ENCODE measurements at places on chromosomes 16 and 17. TPM values are rescaled to one million over a fixed set of nuclear protein-coding genes. Genes with fewer than 3 reads are reported as not detected.

DNA sequence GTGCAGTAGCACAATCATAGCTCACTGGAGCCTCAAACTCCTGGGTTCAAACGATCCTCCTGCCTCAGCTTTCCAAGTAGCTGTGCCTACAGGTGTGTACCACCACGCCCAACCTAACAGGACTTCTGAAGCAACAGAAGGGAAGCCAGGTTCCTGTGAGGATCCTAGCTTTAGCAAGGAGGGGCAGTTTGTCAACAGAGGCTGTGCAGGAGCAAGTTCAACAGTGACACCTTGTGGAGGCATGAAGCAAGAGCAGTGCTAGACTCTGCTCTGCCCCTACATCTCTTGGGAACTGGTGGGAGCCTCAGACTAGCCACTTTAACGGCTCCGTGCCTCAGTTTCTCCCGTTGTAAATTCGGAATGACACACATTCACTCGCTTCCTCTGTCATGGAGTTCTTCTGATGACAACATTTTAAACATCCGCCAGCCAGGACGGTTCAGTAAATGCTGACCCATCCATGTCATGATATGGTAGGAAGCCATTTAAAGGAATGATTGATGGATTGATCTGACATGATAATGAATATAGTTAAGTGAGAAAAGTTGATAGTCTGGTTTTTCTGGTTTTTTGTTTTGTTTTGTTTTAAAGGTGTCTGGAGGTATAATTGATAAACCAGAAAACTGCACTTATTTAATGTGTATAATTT, 218.7 kb downstream of the MRTFB start:
- no peak for DNase-seq

The TAOK1 gene
- total RNA-seq: 45.1 TPM

- DNase-seq: peak; percentile 91
These were observed 13.2 kb downstream of the RAI1 start for GRCh38 chr17:17694169-17695081.

DNA sequence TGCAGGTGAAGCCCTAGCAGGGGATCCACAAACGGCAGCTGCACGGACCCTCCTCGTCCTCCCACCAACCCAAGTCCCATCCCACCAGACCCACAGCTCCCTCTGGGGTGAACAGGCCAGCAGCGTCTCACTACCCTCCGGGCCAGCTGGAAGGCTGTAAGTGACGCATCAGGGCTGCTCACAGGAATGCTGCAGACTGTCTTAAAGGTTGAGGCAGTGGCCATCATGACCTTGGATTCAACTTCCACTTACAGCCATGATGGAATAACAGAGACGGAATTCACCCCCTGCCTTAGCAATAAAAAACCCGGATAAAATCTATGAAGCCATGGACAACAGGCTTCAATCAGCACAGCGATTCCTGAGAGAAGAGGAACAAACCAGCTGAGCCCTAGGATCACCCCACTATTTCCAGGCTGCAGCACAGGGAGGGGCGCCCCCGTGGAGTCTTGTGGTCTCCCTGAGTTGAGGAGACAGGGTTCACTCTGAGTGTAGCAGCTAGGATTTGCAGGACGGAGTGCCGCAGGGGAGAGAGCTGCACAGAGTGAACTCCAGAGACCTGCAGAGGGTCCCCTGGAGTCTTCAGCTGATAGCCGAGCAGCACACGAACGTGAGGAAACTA, 10.5 kb downstream of the FAM83G start:
- peak; percentile 43 for DNase-seq

The ACSM2A gene
- total RNA-seq: not detected

All from Right ventricle myocardium inferior (tissue), 1 donor.